ENCODE measurements at places on chromosomes 5 and 9.
A peak's percentile ranks its signal among the peaks of the same experiment; 100 is the strongest.

- DNase-seq: no peak
Observed at GRCh38 chr5:96942911-96943310, 7.0 kb downstream of the LNPEP start.

DNA sequence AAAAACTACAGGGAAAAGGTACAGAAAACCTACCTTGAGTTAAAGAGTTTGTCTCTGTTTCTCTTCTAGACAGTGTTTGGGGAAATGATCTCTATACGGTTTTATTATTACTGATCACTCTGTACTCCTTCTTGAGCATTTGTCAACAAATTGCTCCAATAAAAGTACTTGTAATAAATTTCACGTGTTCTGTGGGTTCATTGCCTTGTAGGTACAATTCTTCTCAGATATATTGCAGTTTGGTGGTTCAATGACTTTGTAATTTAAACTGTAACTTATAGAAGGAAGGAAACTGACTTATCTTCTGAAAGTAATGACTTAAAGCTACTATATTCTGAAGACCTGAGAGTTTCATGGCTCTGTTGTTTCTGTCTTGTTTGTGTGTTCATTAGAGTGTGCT, 319.9 kb upstream of the PCSK5 start:
- no peak for DNase-seq

GRCh38 chr9:89051421-89052025, 60.3 kb downstream of the S1PR3 start:
- DNase-seq: no peak

GRCh38 chr9:22030101-22030598, 21.0 kb upstream of the CDKN2B start:
- DNase-seq: peak; percentile 49

DNA sequence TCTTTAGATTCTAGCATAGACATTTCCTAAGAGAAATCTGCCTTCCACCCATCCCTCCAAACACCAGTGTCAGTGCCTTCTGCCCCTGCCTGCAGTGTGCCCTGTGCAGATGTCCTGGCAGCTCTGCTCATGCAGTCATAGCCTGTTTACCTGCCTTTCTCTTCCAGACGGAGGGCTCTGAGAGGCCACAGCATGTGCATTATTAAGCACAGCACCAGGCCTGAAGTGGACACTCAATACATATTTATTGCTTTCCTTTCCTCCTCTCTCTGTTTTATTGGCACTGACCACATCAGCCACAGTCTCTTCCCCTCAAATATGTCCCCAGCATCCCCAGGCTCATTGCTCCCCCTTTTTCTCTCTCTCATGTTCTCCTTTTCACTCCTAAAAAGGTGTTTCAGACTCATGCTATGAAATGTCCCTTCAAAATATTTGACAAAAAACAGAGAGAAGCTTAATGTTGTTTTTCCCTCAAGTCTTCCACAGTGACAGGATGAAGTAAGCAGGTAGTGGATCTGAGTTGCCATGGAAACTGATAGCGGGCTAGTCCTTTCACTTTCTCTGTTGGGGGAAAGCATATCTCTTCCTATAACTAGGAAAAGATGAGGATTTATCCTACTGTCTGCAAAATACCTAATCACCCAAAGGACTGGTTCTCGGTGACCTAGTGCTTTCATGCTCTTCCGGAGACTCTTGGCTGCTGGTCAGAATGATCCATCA, 100.9 kb downstream of the ATP10B start:
- no peak for DNase-seq

DNA sequence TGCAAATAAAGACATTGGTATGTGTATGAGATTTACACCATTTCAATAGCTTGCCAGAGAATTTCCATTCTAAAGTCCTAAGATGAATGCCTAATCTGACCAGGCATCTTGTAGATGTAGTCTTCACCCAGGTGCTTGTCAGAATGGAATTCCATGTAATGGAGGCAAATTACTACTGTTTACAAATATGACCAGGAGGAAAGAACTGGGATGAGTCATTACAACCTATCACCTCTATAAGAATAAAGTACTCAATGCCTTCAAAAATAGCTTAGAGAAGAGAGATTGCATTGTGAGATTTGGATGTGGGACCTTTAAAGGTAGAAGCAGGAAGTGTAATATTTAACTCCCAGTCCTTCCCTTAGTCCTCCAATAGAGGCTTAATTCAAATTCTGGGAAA, 507.0 kb upstream of the PTGER4 start:
- peak; percentile 73 for DNase-seq

DNA sequence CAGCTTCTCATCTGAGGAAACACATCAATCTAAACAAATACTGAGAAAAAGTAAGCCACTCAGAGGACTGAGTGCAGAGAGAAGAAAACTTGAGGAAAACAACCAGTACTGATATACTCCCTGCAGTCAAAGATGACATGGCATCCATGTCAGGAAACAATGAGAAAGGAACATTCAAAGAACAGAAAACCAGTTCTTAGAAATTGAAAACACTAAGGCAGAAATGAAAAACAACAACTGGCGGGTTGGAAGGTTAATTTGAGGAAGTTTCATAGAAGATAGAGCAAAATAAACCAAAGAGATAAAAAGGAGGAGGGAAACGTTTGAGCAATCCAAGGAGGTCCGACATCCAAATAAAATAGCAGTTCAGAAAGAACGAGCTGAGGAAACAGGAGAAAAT, 475.2 kb downstream of the HINT1 start:
- no peak for DNase-seq

DNA sequence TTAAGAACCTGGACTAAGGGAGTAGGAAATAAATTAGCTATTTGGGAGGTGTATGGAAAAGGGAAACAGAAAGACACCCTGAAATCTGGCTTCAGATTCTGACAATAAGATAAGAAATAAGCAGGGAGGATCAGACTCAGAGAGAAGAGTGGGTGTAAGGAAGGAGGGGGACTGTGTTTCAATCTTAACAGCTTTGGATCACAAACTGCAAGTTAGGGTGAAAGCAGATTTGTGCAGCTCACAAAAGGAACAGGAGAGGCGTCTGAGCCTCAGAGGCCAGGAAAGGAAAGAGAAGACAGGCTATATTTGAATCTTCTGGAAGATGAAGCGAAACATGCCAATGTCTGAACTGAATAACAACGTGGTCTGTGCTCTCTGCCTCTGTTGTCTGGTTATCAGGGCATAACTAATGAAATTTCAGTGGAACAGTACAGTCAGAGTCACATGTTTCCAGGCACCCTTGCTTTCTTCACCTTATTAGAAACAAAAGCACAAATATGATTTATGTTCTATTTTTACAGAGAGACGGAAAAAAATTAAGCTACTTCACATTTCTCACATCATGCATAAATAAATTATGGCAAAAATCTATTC, 26.6 kb downstream of the SGTB start:
- no peak for DNase-seq

DNA sequence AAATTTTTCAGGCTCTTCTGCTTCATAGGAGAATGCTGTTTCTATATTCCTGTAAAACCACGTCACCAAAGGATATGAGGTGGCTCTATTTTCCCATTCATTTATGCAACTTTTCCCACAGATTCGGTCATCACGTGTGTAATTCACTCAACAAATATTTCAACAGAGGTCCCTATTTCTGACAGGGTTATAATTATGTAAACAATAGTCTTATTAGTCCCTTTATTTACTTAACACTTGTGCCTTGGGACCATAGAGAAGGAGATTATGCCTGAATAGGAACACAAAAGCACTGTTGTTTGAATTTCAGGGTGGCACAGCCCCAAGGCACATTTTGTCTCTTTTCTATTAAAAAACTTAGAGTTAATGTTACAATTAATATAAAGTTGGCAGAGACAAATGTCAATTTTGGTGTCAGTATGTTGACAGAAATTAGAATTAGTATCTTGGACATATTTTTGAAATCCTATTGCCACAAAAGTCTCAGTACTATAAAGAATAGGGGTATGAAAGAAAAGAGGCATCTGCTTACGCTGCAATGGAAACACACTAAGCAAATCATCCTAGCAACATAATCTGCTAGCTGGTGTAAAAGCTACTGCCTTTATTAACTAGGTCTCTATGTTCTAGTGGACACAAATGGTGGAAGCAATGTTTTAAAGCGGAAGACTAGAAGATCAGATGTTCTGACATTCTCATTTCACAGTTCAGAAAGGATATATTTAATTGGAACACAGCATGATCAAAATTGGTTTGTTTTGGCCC, 229.1 kb upstream of the TBCA start:
- no peak for DNase-seq

- no peak for DNase-seq
Observed at GRCh38 chr5:131718487-131719014, 78.3 kb downstream of the FNIP1 start.

- DNase-seq: no peak
Observed at GRCh38 chr9:19485193-19485592, 76.4 kb downstream of the ACER2 start.

GRCh38 chr5:120137582-120137981, 326.5 kb upstream of the PRR16 start:
- DNase-seq: no peak

- peak; percentile 93 for DNase-seq
Observed at GRCh38 chr9:4297151-4297785, 2.6 kb downstream of the GLIS3 start.

- DNase-seq: peak; percentile 7
Observed at GRCh38 chr9:106286249-106286648, 576.7 kb upstream of the ZNF462 start.

GRCh38 chr9:111362526-111362925, 32.5 kb upstream of the OR2K2 start:
- no peak for DNase-seq

- peak; percentile 31 for DNase-seq
Observed at GRCh38 chr5:79878721-79879336, 112.2 kb downstream of the MTX3 start.

DNA sequence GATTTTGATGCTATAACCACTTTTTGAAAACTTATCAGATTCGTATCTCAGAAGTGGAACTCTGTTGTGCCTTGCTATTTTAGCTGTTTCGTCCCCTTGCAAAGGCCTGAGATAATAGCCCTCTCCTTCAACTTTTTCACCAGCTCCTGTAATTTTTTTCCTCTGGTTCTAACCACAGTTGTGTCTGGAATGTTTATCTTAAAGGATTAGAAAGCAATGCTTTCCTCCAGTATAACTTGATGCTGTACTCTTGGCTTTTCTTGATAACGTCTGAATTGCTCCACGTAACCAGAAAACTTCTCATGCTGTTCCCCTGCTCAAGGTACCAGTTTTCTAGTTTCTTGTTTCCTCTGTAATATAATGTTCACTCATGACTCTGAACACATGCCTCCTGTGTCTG, 209.4 kb downstream of the DTWD2 start:
- DNase-seq: no peak

GRCh38 chr9:71987471-71988371, 72.7 kb downstream of the C9orf57 start:
- DNase-seq: no peak

DNA sequence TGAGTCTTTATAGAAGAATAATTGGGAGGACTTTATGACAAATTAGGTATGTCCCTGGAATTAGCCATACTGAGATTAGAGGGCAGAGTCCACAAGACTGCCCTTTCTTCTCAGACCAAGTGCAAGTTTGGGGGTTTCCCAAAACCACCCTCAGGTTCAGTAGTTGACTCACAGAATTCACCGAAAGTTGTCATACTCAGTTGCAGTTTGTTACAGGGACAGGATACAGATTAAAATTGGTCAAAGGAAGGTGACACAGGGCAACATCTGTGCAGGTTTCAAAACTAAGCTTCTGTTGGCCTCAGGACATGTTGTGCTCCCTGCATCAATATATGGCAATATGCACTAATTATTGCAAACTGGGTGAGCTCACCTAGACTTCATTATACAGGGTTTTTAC, 3.8 kb downstream of the RANBP17 start:
- DNase-seq: no peak

- no peak for DNase-seq
Observed at GRCh38 chr9:7963026-7963425, 163.4 kb upstream of the DMAC1 start.

- no peak for DNase-seq
Observed at GRCh38 chr5:36359267-36359666, 57.6 kb upstream of the RANBP3L start.

- no peak for DNase-seq
Observed at GRCh38 chr9:97536480-97536879, 35.0 kb downstream of the TMOD1 start.

DNA sequence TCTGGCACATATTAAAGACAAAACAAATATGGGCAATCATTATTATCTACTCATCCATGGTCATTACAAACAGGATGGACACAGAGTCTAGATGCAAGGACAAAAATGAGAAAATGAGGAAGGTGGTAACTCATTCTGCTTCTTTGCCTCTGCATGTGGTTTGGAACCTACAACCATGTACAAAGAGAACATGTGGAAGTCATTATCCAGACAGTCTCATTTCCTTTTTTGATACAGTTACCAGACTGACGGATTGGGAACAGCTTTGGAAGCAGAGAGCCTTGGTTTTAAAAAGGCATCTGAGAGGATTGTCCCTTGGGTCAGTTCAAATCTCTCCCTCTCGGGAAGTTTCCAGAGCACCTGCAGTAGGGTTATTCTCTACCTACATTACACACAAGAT, 433.4 kb upstream of the TNC start:
- no peak for DNase-seq

DNA sequence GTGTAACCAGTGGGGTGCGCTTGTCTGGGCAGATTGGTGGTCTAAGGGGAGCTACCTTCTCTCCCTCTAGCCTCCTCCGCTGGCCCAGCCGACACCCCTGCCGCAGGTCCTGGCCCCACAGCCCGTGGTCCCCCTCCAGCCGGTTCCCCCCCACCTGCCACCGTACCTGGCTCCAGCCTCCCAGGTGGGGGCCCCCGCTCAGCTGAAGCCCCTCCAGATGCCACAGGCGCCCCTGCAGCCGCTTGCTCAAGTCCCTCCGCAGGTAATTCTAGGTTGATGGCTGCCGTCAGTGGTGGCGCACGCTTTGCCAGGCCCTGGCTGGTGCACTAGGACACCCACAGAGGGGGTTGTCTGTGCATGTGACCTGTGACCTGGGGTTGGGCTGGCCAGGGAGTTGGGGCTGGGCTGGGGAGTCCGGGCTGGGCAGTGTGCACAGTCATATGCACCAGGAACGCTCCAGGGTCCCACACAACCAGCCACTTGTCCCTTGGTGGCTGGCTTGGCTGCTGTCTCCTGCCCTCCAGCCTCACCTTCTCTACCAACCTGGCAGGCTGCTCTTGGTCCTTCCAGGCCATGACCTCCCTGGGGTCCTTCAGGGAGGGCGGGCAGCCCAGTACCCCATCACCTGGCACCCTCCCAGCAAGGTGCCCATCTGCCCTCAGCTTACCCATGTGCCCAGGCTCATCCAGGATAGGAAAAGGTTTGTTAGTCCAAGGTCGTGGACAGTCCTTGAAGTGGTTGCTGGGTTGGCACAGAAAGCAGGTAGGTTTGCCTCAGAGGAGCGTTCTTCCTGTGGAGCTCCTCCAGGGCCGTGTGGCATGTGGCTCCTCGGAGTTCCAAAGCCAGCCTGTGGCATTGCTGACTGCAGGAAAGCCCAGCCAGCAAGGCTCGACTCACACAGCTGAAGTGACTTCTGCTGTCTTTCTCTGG, 73.2 kb downstream of the WNK2 start:
- DNase-seq: no peak

GRCh38 chr5:16411741-16412455, 53.7 kb downstream of the ZNF622 start:
- DNase-seq: no peak

GRCh38 chr5:123294544-123294943, 128.7 kb downstream of the CEP120 start:
- DNase-seq: no peak

- no peak for DNase-seq
Observed at GRCh38 chr9:136576269-136576626, 30.4 kb upstream of the NOTCH1 start.

- no peak for DNase-seq
Observed at GRCh38 chr9:87793292-87793691, 67.4 kb downstream of the CTSL start.
